Astrocyte (in vitro differentiated cells and primary cell): ENCODE measurements at places on chromosomes 16 and 17.

GRCh38 chr17:80694992-80695912, 150.6 kb downstream of the RPTOR start:
- H3K27me3 ChIP-seq, result no peaks in the 10 kb centered on the region
- H3K4me3 ChIP-seq, result no peak overlapping the region
- no peak overlapping the region for H3K27ac ChIP-seq
- peak; percentile 16 for DNase-seq
- no peaks in the 10 kb centered on the region for H3K36me3 ChIP-seq

DNA sequence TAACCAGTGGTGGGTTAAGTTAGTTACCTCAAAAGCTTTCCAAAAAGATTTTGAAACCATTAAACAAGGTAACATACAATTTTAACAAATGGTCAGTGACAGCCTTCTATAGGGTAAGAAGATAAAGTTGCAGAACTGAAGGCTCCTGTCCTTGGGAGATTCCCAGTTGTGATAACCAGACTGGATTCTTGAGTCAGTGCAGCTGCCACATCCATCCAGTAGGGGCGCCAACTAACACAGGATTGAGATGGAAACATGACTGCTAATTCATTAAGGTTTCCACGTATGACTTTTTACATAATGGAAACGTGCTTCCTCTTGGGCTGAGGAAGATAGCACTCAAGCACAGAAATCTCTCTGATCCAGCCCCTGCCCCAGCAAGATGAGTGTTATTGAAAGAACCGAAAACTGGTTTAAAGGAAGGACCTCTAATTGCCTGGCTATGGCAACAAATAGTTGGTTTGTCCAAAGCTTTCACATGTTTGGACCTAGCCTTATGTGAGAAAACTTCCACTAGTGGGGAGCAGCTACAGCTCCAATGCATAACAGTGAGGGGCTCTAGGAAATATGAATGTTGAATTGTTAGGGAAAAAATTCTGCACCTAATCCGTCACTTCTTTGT, 269.8 kb upstream of the MYOCD start:
- no peaks in the 10 kb centered on the region for H3K36me3 ChIP-seq
- no peaks in the 10 kb centered on the region for H3K27me3 ChIP-seq
- no peak overlapping the region for H3K4me3 ChIP-seq
- H3K4me1 ChIP-seq, result no peaks in the 10 kb centered on the region
- H3K27ac ChIP-seq, result no peak overlapping the region

- H3K4me1 ChIP-seq, result no peaks in the 10 kb centered on the region
- H3K4me3 ChIP-seq, result no peak overlapping the region
- peaks cover 4% of the 10 kb centered on the region for H3K27me3 ChIP-seq
- H3K27ac ChIP-seq, result no peak overlapping the region
Observed at GRCh38 chr17:16935786-16936185, 36.1 kb downstream of the TNFRSF13B start.

GRCh38 chr17:55546991-55547664, 35.9 kb upstream of the SMIM36 start:
- H3K4me1 ChIP-seq, result no peaks in the 10 kb centered on the region
- H3K36me3 ChIP-seq, result no peaks in the 10 kb centered on the region
- no peak overlapping the region for H3K27ac ChIP-seq
- no peak overlapping the region for H3K4me3 ChIP-seq
- H3K27me3 ChIP-seq, result peaks cover 7% of the 10 kb centered on the region
- peak; percentile 42 for DNase-seq

- H3K27ac ChIP-seq, result peak overlapping the region; percentile 13
- no peak for DNase-seq
- peak overlapping the region; percentile 86 for H3K4me3 ChIP-seq
- peaks cover 19% of the 10 kb centered on the region for H3K4me1 ChIP-seq
Observed at GRCh38 chr17:4554441-4554996, 665 bp downstream of the MYBBP1A start.

- H3K27me3 ChIP-seq, result no peaks in the 10 kb centered on the region
- no peak overlapping the region for H3K27ac ChIP-seq
- no peak for DNase-seq
- no peak overlapping the region for H3K4me3 ChIP-seq
Observed at GRCh38 chr16:30720694-30721093, 21.7 kb downstream of the SRCAP start.
